ENCODE measurements at places on chromosomes 1 and 21.

- DNase-seq, result no peak
These were observed 32.0 kb downstream of the VANGL2 start for GRCh38 chr1:160432371-160432786.

DNA sequence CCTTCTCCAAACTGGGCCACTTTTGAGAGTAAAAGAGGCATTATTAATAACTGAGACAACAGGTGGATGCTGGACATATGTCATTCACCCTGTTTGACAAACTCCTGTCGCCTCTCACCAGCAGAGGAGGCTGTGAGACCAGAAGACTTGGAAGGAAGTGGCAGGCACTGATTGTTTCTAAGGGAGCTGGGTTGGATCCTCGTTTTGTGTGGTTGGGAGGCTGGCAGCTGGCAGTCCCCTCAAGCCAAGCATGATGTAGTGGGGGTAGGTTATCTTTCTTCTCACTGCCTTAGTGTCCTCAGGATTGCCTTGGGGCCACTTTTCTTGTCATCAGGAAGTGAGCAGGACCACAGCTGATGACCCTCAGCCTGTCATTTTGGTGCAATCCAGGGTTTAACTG lies 86.5 kb upstream of the KCNJ15 start:
- DNase-seq, result no peak

GRCh38 chr1:78645723-78646122 lies 3.9 kb upstream of the IFI44 start:
- DNase-seq, result no peak

GRCh38 chr1:231075497-231075896 lies 35.4 kb upstream of the FAM89A start:
- no peak for DNase-seq

DNA sequence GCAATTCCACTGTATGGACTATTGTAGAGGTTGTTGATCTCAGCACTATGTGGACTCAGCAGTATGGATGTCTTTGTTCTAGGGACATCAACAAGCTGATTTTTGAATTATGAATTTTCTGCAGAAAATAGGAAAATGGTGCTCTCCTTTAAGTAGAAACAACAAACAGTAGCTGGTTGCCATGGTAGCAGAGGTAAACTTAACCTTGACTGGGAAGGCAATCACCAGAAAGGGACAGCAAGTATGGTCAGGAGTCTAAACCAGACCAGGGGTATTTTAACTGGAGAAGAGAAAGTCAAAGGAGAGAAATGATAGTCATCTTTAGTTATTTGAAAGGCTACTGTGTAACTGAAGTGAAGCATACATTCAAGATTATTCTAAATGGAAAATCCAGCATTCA lies 22.3 kb downstream of the WLS start:
- DNase-seq, result no peak

- DNase-seq, result no peak
These were observed 86.9 kb upstream of the NEGR1 start for GRCh38 chr1:72369069-72369757.

GRCh38 chr1:230709619-230710542 lies 4.0 kb downstream of the AGT start:
- no peak for DNase-seq

DNA sequence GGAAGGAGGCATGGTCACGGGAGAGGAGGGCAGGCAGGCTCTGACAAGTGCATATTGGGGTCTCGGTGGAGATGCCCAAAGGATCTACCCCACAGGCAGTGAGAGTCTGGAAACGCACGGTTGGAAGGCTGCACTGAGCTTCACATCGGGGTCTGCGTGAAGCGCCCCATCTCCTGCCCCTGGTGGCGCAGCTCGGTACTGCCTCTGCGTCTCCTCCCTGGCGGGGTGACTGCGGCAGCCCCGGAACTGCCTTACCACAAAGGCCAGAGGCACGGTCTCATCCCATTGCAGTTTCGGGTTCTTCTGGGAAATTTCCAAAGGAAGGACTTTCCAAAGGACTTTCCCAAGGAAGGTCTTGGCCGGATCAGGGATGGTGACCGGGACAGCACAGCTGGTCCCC lies 69.2 kb upstream of the AJAP1 start:
- DNase-seq, result no peak

DNA sequence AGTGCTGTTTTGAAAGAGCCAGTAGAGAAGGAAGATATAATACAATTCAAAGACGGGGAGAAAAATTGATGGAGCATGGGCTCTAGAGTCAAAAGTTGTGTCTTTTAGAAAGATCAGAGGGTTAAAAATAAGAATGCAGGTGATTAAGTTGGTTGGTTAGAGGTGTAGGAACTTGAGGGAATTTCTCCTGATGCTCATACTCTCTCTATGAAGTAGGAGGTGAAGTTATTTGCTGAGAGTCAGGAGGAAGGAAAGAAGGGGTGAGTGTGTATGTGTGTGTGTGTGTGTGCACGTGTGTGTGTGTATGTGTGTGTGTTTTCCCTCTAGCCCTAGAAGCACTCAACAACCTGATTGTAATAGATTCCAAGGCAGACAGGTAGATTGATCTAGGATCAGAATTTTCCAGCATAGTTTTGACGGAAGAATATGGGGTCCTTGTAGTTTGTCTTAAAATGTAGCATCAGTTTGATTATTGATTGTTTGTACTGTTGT lies 88.3 kb upstream of the MACF1 start:
- DNase-seq, result no peak

DNA sequence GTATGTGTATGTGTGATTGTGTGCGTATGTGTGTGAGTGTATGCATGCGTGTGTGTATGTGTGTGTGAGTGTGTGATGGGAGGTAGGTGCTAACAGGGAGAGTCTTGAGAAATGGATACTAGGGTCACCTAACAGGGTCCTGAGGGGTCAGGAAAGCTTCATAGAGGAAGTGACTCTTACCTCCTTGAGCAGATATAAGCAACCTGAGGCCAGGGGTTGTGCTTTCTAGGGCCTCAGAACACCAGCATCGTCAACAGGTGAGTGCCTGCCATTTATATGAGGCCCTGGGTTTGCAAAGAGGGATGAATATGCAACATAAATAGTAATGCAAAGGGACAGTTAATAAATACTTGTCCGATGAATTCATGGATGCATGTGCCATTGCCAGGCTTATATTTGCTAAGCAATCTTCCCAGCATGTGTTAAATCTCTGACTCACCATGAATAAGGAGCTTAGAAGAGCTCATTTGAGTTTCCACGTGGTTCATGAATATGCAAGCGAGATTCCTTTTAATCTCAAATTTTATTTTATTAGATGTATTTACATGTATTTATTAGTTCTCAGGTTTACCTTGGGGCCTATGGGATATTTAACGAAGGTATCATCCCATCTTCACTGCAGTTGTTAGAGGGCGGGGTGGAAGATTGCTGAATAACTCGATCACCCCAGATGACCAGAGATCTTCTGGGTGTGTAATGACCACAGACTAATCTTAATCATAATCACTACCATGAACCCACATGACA lies 438.3 kb downstream of the CAMTA1 start:
- no peak for DNase-seq

DNA sequence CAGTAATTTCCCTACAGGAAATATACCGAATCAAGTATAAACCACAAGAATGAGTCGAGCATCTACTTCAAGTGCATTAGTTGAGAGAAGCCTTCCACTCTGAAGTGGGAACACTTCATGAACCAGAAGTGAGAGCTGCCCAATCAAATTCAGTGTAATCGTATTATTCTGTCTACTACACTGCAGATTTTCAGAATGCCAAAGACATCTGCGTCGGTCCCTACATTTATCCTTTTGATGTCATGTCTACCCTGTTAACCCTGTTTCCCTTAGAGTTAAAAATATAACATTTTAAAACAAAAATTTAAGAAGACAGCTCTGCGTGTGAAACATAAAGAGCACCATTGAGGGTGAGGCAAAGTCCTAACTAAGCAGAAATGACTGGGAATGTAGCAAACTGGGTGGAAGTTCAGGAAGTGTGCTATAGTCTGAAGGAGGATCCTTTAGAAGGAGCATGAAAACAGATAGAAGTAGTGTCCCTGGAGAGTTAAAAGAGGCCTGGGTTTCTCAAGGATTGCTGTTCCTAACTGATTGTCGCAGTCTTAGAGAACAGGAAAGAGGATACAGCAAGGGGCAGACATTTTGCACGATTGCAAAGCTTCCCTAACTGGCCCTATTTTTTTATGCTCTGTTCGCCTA lies 291.2 kb downstream of the PTPRC start:
- no peak for DNase-seq

DNA sequence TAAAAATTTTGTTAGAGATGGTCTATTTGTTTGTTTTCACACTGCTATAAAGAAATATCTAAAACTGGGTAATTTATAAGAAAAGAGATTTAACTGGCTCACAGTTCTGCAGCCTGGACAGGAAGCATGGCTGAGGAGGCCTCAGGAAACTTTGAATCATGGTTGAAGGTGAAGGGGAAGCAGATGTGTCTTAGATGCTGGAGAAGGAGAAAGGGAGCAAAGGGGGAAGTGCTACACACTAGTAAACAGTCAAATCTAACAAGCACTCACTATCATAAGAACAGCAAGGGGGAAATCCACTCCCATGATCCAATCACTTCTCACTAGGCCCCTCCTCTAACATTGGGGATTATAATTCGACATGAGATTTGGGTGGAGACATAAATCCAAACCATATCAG lies 76.8 kb upstream of the COL24A1 start:
- no peak for DNase-seq

GRCh38 chr1:3777078-3777547 lies 4.6 kb downstream of the SMIM1 start:
- DNase-seq, result no peak

- DNase-seq, result no peak
These were observed 87.9 kb upstream of the PTBP2 start for GRCh38 chr1:96633695-96634094.

- DNase-seq, result no peak
These were observed 130.7 kb downstream of the GIPC2 start for GRCh38 chr1:78176448-78176847.

GRCh38 chr1:31700468-31701090 lies 3.2 kb downstream of the COL16A1 start:
- no peak for DNase-seq

DNA sequence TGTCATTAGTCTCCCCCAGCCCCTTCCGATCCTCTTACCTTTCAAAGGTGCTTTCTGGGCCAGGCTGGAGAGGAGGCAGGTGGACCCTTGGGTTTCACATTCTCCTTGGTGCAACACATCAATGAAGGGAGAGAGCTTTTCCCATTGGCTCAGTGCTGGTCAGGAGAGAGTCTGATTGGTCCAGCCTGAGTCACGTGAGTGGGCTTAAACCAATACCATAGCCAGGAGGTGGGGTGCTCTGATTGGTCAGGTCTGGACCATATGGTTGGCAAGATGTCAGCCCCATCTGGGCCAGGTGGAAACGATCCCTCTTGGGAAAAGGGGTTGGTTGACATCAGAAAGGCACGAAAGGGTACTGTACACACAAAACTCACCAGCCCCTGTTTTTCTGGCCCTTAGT lies 44.8 kb upstream of the ABCG1 start:
- no peak for DNase-seq

DNA sequence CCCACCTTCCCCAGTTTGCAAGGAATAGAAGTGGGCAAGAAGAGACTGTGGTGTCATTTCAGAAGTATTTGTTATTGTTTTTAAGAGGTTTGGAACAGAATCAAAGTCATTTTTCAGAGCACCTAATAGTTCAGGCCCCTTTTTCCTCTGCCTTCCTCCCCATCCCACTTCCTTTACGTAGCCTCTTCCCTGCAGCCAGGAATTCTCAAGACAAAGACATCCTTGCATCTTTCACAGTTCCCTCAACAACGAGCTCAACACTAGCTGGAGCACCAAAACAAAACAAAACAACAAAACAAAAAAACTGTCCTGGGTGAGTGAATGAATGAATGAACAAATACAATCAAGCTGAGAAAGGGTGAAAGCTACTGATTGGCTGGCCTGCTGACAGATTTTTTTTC lies 7.0 kb downstream of the PALMD start:
- DNase-seq, result no peak

DNA sequence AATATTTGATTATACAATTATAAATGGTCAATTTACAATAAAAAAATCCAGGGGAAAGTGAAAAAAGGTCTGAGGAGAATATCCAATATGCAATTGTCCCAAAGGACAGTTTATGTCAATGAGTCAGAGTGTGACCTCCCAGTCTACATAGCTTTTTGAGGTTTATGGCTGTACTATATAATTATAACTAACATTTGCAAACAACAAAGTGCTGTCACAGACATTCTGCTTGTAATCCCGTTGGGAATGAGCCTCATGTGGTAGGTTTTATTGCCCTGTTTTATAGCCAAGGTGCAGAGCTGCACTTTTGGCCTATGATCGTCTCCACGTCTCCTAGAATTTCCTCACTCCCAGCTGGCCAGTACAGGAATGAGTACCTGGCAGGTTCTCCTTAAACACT lies 103.8 kb downstream of the ADSS2 start:
- no peak for DNase-seq

- DNase-seq, result peak; percentile 44
These were observed at the start of gene RASSF5 for GRCh38 chr1:206507284-206508129. Gene RASSF5 (plus strand): TSS chr1:206507531. CDS start chr1:206507603, 72 bp downstream.

DNA sequence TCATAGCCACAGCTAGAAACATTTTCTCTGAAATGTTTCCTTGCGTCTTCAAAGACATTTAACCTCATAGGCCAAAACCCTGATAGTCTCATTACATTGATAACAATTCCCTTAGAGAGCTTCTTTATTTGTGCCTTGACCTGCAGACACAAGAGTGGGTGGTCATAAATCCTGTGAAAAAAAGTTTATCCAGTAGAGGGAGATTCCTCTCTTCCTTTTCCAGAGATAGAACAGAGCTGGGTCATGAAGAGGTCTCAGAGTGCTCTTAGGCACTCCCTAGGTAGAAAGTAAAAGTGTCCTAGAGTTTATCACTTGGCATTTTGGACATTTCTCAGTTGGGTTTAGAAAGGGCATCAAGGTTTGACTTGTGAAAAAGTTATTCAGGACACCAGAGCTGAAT lies 426.1 kb downstream of the NUF2 start:
- no peak for DNase-seq

GRCh38 chr1:166813508-166814223 lies 25.6 kb upstream of the POGK start:
- no peak for DNase-seq

GRCh38 chr1:10891091-10891490 lies 94.6 kb upstream of the CASZ1 start:
- no peak for DNase-seq

- DNase-seq, result no peak
These were observed 14.8 kb upstream of the S1PR1 start for GRCh38 chr1:101221945-101222429.

GRCh38 chr1:18344755-18345154 lies 136.0 kb upstream of the KLHDC7A start:
- DNase-seq, result no peak

- DNase-seq, result no peak
These were observed 9.7 kb downstream of the IFI6 start for GRCh38 chr1:27662261-27662660.

DNA sequence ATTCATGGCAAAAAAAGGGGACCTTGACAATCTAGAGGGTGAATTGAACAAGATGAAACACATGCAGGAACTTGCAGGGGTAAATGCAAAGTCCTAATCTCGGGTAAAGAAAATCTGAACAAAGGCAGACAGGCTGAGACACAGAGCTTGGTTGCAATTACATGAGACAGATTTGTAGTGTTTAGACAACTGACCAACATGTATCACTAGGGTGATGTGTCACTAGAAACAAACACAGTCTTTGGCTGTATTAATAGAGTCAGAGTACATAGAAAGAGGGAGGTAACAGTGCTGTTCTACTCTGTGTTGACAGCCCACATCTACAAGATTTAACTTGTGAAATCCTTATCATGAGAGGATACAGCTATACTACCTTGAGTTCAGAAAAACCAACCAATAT lies 78.1 kb upstream of the GRIK3 start:
- DNase-seq, result no peak
